ENCODE measurements at places on chromosomes 12 and 14. TPM values are rescaled to one million over a fixed set of nuclear protein-coding genes. Genes with fewer than 3 reads are reported as not detected.

GRCh38 chr14:69039288-69039628 lies 60.2 kb upstream of the ACTN1 start:
- DNase-seq, result peak; percentile 88

GRCh38 chr12:23340351-23340750 lies 609.1 kb downstream of the SOX5 start:
- DNase-seq, result no peak

- DNase-seq, result no peak
Measured at GRCh38 chr12:19909418-19909817, 458.9 kb upstream of the PDE3A start.

GRCh38 chr12:23699031-23699430 lies 250.4 kb downstream of the SOX5 start:
- no peak for DNase-seq

DNA sequence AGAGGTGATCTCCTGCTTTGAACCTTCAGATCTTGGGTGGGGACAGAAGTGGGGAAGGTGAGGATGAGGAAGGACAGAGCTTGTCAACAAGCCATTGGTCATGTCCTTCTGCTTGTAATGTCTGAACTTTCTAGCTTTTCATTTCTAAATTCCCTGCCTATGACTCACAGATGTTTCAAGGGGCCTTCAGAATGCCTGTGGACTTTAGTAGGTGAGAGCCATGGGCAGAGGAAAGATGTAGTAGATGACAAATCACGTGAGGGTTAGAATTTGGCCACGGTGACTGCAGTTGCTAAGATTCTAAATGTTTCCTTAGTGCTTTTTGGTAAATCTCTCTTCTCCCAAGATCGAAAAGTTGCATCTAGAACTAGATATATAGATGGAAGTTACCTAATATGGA lies 18.7 kb upstream of the CREBL2 start:
- DNase-seq, result peak; percentile 52

DNA sequence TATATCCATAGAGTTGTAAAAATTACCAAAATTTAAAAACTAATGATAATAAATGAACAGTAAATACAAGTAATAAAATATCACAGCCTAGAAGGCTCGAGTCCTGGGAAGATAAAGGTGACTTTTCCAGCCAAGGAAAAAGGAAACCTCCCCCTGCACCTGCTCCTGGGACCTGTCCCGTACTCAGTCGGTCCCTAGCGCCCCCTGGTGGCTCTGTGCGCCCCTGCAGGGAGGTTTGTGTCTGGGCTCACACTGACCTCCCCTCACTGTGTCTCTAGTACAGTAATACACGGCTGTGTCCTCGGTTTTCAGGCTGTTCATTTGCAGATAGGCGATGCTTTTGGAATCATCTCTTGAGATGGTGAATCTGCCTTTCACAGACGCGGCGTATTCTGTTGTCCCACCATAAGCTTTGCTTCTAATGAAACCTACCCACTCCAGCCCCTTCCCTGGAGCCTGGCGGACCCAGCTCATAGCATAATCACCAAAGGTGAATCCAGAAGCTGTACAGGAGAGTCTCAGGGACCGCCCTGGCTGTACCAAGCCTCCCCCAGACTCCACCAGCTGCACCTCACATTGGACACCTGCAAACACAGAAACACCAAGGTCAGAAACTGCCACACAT lies 1030.4 kb downstream of the TMEM121 start:
- no peak for DNase-seq

GRCh38 chr14:61033054-61033453 lies 52.0 kb downstream of the SLC38A6 start:
- DNase-seq, result no peak

GRCh38 chr12:62643486-62643885 lies 176.9 kb downstream of the MON2 start:
- DNase-seq, result no peak

- DNase-seq, result peak; percentile 72
Measured at GRCh38 chr12:67067453-67068203, 201.5 kb upstream of the CAND1 start.

DNA sequence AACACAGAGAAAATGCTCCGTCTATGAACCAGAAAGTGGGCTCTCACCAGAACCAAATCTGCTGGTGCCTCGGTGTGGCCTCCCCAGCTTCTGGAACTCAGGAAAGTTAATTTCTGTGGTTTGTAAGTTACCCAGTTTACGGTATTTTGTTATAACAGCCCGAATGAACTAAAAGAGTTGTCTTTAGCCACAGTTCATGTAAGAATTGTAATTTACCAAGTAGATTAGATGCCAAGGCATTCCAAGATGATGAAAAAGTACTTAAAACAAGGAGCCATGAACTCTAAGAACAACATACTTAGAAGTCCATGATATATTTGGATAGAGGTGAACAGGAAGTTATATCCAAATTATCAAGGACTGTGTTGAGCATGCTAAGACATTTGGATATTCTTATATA lies 259.9 kb upstream of the GARIN6 start:
- no peak for DNase-seq

- DNase-seq, result peak; percentile 16
Measured at GRCh38 chr12:51082561-51083125, 753 bp downstream of the CSRNP2 start.

GRCh38 chr12:19186722-19187661 lies 57.5 kb downstream of the PLEKHA5 start:
- DNase-seq, result peak; percentile 64

DNA sequence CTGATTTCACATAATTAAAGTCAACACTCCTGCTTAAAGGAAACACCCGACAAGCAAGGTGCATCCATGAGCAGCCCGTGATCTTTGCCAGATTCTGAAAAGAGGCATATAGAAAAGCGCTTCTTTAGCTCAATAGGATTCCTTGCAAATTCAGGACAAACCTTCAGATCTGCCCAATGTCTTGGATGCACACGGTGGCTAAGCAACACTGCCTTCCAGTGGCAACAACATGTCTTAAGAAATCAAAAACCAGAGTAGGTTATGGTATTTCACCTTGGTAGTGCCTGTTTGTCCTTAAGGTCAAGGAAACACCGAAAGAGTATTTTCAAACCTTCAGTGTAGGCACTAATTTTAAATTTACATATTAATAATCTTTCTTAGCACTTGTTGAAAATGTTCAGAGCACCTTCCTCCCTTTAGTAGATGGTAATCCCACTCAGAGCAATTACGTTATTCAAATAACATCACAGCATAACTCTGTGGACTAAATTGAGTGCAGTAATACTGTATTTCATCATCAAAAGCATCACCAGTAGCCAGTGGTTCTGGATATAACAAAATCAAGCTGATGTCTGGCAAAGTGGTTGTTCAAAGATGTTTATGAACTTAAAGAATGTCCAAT lies 58.0 kb upstream of the CDKN3 start:
- DNase-seq, result peak; percentile 61

DNA sequence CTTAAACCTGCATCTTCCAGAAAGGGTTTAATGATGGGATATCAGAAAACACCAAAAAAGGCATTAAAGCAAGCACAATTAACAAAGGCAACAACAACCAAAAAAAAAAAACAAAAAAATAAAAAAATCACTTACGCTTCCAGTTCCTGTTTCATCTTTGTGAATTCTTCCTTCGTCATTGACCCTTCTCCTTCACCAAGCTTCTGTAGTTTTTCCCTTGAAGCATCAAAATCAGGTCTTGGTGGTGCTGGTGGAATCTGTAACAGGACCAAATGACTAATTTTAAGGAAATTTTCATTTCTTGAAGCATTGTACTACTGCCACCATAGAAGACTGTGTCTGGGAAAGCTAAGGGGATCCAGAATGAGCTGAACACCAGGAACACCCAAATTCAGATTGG lies 24.5 kb downstream of the SNX6 start:
- DNase-seq, result no peak

DNA sequence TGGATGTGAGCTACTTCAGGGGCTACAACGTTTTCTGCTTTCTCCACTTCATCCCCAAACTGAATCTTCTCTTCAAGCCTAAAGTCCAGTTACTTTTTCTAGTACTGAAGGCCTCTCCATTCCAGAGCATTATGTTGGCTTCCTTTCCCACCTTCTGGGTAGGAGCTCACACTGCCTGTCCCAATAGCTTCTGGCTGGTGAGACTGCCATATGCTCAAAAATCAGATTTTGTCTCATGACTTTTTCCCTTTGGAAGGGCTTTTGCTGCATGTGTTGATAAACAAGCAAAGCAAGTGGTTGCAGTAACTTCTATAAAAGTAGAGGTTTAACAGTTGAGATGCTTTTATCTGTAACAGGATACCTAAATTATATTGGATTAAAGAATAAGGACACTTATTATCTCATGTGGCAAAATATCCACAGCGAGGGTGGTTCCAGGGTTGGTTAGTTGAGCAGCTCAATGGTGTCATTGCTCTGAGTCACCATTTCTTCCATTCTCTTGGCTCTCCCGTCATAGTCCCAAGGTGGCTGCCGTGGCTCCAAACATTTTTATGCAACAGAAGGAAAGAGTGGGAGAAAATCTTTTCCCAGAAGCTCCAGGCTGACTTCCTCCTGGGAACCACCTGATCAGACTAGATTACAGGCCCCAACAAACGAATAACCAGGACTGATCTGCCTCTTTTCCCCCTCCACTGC lies 15.1 kb upstream of the PPFIBP1 start:
- no peak for DNase-seq

- no peak for DNase-seq
Measured at GRCh38 chr12:68630050-68630449, 19.4 kb downstream of the RAP1B start.

GRCh38 chr12:56677680-56678079 lies 10.4 kb downstream of the PTGES3 start:
- no peak for DNase-seq

DNA sequence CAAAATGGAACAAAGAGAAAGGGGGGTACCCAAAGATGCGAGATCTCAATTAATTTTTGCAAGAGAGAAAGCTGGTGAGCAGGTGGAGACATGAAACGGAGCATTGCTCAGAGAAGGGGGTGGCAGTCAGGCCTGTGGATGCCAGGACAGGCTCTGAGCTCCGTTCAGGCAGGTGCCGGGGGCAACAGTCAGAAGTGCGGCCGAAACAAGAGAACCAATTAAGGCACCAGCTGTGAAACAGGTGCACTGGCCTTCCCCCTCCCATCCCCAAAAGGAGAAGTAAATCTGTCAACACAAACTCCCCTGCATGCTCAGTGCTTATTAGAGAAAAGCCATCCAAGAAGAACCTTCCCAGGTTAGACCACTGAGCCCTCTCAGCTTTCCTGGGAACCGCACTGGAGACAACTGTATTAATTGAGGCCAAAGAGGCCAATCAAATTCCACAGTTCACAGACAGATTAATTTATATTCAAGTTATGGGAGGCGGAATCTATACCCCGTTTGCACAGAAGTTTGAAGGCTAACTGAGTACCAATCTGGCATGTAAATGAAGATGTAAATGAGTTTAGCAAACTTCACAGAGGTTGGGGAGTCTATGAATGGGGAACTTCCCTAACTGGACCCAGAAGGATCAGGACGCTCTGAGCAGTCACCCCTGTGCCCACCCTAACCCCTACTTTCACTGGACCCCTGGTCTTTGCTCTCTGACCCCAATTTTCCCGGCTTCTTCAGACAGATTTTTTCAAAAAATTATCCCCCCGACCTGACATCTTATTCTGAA lies 20.9 kb downstream of the OAS2 start:
- no peak for DNase-seq

- no peak for DNase-seq
Measured at GRCh38 chr14:31241450-31242114, 34.0 kb upstream of the HECTD1 start.

- DNase-seq, result no peak
Measured at GRCh38 chr12:112844814-112845565, 53.4 kb downstream of the RPH3A start.

DNA sequence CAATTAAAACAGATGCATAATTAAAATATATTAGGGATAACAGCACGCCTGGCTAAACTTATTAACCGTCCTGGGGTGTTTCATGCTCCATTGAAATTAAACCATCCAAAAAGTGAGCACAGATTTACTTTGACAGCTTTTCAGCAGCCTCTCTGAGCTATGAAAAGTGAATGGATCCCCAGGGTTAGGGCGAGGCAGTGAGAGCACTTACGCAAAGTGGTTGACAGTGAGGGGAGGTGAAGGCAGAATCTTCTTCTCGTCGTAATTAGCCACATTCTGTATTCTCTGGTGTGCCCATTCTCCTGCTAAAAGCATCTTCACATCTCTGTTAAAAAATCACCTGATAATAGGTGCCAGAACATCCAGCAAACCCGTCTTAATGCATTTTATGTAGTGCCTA lies 1.9 kb downstream of the TMTC2 start:
- no peak for DNase-seq

GRCh38 chr12:89464974-89465592 lies 59.5 kb downstream of the GALNT4 start:
- peak; percentile 18 for DNase-seq

DNA sequence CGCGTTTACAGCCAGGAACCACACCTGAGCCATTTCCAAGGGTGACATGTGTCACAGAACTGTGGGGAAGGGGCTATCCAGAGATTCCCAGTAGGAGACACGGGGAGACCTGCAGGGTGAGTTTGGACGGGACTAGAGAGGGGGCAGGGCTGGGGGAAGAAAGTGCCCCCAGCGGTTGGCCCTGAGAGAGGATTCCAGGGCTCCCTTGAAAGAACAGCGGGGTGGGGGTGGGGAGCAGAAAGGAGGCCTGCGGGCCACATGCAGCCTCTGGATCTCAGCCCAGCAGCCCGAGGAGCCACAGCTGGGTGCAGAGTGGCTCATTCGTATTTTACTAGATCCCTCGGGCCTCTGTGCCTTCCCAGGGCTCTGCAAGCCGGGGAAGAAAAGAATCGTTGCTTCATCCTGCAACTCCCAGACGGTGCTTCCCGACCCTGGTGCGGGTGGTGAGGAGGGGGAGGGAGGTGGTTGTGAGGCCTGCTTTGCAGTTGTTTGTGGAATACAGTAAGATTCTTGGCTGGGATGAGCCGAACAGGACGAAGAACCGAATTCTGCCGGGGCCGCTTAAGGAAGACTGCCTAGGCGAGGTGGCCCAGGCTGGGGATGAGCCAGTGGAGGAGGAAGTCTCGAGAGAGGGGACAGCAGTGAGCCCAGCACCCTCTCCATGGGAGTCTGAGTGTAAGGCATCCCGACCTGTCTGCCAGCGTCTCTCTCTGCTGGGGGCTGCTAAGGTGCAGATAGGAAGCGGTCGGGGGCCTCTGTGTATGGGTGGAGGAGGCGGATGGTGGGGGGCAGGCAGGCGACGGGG lies 36.1 kb upstream of the ANKRD9 start:
- DNase-seq, result no peak

DNA sequence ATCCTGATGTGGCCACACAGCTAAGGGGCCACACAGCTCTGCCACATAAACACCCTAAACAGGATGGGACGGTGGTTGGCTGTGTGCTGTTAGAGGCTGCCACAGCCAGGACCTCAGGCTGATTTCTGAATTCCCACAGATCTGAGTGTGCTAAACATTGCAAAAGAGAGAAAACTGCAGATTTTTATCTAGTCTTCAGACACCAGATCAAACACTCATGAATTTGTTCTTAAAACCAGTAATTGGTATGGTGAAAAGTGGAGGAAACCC lies 190.7 kb downstream of the MON2 start:
- DNase-seq, result no peak

GRCh38 chr14:34981743-34982420 lies 910 bp upstream of the SRP54 start:
- no peak for DNase-seq

The IKBIP gene
- total RNA-seq, result 4.2 TPM

The SUOX gene
- total RNA-seq, result 2.1 TPM

The MANSC4 gene
- total RNA-seq, result not detected

The C12orf54 gene
- total RNA-seq, result 0.53 TPM

The PROX2 gene
- total RNA-seq, result not detected

The IPO4 gene
- total RNA-seq, result 27.0 TPM

The PTPRO gene
- total RNA-seq, result under 0.01 TPM

The AQP6 gene
- not detected for total RNA-seq

The MGST1 gene
- total RNA-seq, result 87.7 TPM

The ACSM4 gene
- not detected for total RNA-seq

Data from bronchial epithelial cell (primary cell).